ENCODE measurements at places on chromosomes 5 and 9. TPM values are rescaled to one million over a fixed set of nuclear protein-coding genes. Genes with fewer than 3 reads are reported as not detected.

DNA sequence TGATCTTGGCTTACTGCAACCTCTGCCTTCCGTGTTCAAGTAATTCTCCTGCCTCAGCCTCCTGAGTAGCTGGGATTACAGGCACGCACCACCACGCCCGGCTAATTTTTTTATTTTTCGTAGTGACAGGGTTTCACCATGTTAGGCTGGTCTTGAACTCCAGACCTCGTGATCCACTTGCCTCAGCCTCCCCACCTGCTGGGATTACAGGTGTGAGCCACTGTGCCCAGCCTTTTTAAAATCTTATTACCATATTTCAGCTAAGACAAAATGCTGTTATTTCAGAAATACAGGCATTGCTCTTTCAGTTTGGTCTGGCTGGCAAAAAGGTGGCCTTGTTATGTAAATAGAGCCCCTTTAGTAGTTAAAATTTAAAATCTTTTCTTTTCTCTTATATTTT is 46.9 kb upstream of the GLDC start:
- DNase-seq = no peak

GRCh38 chr9:100472268-100472667 is 681 bp upstream of the TMEFF1 start:
- no peak for DNase-seq

GRCh38 chr9:96025995-96026602 is 150.6 kb downstream of the ERCC6L2 start:
- DNase-seq = no peak

- no peak for DNase-seq
These were observed 10.6 kb upstream of the AGXT2 start for GRCh38 chr5:35058374-35058788.

GRCh38 chr5:127006744-127007143 is 23.6 kb downstream of the MARCHF3 start:
- no peak for DNase-seq

GRCh38 chr5:76492819-76493189 is 89.7 kb downstream of the IQGAP2 start:
- no peak for DNase-seq

DNA sequence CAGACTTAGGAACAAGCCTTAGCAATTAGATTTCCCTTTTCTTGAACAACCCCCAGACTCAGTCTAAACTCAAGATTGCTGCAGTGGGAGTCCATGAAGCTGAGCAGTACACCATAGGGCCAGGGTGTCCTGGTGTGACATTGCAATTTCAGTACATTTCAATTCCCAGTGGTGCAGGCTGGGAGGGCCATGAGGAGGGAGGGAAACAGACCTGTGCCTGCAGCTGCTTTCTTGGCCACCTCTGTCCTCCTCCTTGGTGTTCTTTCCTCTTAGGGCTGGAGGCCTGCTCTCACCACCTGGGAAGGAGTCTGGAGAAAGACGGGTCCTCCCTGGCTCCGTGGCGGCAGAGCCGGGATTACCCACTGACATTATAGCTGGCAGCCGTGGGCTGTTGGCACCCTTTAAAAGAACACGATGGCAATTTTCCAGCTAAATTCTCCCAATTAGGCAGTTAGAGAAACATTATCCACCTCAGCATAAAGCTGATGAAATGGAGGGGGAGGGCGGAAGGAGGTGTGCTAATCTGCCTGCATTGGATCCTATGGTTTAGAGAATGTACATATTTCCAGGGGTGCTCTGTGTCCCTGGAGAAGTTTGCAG is 186.4 kb downstream of the SLIT3 start:
- DNase-seq = no peak

DNA sequence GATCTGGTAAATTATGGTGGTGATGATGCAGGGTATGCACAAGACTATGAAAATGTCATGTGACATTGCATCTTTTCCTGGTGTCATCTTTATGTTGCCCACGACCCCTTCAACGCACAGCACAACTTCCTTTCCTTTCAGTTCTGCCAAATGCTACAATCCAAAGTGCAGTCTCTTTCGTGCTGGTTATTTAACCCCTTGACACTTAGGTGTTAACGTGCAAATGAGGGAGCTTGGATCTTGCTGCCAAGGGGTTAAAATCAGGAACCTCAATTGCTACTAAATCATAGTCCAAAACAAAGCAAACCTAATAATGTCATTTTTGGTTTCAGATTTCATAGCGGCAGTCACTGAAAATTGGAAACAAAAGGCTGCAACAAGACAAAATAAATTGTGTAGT is 16.0 kb downstream of the CTSL start:
- no peak for DNase-seq

GRCh38 chr9:108662091-108662875 is 193.5 kb downstream of the ACTL7B start:
- DNase-seq = no peak

DNA sequence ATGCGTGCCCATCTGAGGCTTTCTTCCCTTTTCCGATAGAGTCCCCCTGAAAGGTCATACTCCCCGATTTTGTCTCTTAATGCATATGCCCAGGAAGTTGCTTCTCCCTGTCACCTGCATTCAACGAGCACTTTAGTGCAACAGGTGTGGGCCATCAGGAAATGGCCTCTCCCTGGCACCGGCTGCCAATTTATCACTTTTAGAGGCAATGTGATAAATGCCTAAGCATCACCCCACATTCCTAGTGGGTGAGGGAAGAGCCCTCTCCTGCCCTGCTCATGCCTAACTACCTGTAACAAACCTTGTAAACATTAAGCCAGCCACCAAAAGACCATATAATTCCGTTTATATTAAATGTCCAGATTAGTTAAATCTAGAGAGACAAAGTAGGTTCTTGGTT is 1.1 kb upstream of the SNAPC3 start:
- DNase-seq = no peak

DNA sequence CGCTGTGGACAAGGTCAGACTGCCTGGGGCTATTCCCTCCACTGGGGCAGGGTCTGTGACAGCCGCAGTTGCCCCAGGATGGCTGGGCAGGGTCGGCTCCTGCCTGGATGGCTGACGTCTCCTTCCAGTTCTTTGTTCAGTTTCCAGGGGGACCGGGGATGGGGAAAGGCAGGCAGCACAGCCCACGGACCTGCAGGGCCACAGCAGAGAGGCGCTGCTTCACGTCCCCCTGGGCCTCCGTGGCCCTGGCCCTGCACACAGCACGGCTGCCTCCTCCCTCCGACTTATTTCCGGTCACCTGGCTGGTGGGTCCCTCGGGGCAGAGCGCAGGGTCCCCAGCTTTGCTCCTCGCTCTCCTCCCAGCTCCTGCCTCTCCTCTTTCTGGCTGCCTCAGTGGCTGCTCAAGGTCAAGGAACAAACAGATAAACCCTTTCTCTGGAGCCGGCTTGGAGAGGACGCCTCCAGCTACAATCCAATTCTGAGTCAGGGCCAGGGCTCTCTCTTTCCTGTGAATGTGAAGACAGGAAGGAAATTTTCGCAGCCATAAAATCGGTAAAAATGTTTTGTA is 169.7 kb downstream of the C9orf50 start:
- peak; percentile 48 for DNase-seq

- no peak for DNase-seq
These were observed 179.2 kb downstream of the MACROH2A1 start for GRCh38 chr5:135219868-135220267.

DNA sequence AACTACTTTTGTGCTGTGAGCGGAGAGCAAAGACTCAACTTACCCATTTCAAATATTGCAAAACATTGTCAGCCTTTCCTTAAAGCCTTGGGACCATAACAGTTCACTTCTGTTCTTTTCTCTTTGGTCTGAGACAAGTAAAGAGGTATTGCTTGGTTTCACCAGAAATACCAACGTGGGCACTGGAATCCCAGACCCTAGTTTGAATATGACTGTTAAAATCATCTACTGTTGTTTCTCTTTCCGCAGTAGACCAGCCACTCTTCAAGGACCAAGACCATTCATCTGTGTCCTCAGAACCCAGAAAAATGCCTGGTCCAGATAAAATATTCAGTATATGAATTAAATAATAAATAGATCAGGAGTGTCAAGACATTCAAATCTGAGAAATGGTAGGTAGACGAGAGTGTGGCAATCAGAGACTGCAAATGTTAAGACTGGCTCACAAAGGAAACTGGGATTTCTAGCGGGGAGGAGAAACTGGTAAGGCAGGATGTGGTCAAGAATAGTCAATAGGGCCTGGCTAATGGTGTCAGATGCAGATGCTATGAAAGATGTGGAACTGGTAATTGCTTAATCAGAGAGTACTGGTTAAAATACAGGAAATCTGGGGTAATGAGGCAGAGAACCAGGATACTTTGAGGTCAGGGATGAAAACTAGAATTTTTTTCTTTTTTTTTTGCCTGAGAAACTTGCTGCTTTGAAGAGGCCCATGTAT is 82.1 kb upstream of the IL33 start:
- no peak for DNase-seq

DNA sequence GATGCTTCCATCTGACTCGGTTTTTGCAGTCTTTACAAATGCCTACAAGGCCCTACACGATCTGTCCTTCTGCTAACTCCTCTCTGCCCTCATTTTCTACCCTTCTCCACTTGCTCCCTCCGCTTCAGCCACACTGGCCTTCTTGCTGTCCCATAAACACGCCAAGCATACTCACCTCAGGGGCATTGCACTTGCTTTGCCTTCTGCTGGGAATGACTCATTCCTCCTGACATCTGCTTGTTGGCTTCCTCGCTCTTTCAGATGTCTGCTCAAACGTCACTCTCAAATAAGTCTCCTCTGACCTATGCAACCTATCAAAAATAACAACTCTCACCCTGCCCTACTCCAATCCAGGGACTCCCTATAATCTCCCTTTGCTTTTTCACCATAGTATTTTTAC is 28.2 kb downstream of the CDC25C start:
- DNase-seq = no peak

GRCh38 chr5:142600611-142601358 is 85.1 kb downstream of the FGF1 start:
- DNase-seq = peak; percentile 30

DNA sequence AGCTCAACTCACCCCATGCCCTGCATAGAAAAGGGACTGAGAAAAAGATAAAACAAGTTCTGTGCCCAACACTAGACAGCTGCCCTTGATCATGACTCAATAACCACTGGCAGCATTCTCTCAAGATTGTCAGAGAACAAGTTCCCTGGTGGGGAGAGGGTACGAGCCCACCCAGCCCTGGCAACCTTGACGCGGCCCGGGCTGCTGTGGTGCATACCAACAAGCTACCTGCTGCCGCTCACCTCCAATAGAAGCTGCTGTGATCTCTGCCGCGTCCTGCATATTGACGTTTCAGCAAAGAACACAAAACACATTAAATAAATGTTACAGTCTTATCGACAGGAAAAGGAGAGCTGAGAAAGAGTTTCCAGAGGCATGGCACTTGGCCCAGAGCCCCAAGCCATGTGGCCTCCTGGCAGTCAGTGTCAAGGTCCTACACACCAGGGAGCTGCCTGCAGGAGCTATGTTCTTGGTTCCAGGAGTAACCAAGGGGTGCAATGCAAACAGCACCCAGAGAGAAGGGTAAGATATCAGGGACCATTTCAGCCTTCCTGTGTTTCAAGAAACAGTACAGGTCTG is 28.3 kb downstream of the WHRN start:
- no peak for DNase-seq

The NR2F1-AS1 gene
- total RNA-seq = 11.5 TPM

The CBY3 gene
- not detected for total RNA-seq

The AK8 gene
- total RNA-seq = 0.61 TPM

The SLC6A18 gene
- total RNA-seq = not detected

The SSBP2 gene
- 147 TPM for total RNA-seq

The PRUNE2 gene
- 129 TPM for total RNA-seq
